ENCODE measurements at places on chromosomes 11 and 22. TPM values are rescaled to one million over a fixed set of nuclear protein-coding genes. Genes with fewer than 3 reads are reported as not detected.

DNA sequence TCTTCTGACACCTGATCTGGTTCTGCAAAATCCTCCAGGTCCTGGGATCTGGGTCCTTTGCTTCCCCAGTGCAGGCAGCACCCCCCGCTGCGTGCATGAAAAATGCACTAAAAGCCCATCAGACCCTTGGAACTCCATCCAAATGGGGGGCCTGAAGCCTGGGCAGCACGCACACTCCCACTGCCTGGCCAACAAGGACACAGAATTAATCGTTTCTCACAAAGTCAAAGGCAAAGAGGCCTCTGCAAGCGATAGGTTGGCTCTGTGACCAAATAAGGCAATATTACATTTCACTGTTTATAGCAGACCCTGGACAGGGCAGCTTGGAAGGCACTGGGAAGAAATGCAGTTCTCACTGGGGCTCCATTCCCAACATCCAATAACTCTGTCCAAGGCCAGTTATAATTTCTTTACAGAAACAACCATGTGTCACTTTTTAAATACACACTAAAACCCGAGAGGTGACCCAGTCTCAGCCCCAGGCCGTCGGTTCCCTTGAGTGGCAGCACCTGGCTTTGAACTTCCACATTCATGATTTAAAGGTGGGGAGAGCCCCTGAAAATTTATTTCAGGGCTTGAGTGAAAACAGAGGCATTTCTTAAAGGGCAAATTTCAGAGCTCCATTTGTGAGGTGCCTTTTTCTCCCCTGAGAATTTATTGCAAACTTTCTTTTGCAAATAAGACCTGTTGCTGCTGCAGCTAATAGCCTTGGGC is 114.4 kb upstream of the ANO1 start:
- no peak for DNase-seq

- DNase-seq, result no peak
Observed at GRCh38 chr11:2432171-2432621, 12.1 kb downstream of the TRPM5 start.

DNA sequence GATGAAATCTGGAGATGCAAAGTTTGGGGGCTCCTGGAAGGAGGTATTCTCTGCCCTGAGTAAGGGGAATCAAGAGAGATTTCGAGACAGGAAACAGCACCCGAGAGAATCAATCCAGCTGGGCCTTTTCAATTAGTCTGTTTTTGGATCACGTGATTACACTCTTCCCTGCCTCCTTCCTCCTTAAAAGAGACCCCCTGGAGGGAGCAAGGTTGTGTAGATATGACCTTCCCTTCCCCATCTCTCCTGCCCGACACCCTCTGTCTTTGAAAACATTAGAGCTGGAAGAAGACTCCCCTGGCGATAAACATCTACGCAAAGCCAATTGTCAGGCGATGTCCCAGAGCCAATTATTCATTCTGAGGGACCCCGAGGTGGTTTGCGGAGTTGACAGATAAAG is 407.9 kb downstream of the MIAT start:
- no peak for DNase-seq

DNA sequence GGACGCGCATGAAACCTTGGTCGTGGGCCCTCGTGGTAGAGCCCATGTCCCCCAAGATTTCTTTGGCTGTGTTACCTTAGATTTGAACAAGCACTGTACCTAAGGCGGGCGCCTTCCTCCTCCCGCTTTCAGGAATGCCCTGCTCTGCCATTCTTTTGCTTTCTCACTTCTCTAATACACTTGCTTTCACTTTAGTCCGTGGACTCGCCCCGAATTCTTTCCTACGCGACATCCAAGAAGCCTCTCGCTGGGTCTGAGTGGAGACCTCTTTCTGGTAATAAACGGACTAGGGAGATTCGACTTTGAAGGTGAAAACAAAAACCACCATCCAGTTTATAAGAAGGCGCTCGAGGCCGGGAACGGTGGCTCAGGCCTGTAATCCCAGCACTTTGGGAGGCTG is 1.2 kb upstream of the NUP50 start:
- DNase-seq, result no peak

The TRPM5 gene
- not detected for total RNA-seq

- peak; percentile 91 for DNase-seq
Observed at GRCh38 chr11:95487391-95487790, 256.4 kb upstream of the SESN3 start.

The B3GAT1 gene
- total RNA-seq, result not detected

The TMEM86A gene
- 2.0 TPM for total RNA-seq

The TECTA gene
- 0.23 TPM for total RNA-seq

DNA sequence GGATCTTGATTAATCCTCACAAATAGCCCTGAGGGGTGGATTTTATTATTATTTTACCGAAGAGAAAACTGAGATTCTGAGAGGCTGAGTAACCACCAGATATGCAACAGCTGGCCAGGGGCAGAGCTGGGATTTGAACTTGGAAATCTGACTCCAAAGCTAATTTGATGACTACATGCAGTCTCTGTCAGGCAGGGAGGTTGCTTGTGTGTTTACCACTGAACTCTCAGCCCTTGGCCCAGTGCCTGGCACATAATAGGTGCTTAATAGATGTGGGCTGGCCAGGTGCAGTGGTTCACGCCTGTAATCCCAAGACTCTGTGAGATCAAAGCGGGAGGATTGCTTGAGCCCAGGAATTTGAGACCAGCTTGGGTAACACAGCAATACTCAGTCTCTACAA is 121.7 kb upstream of the CRYBB3 start:
- no peak for DNase-seq

- no peak for DNase-seq
Observed at GRCh38 chr22:29265929-29266328, 1.9 kb downstream of the RHBDD3 start.

GRCh38 chr11:45470794-45471167 is 184.6 kb upstream of the SYT13 start:
- no peak for DNase-seq

DNA sequence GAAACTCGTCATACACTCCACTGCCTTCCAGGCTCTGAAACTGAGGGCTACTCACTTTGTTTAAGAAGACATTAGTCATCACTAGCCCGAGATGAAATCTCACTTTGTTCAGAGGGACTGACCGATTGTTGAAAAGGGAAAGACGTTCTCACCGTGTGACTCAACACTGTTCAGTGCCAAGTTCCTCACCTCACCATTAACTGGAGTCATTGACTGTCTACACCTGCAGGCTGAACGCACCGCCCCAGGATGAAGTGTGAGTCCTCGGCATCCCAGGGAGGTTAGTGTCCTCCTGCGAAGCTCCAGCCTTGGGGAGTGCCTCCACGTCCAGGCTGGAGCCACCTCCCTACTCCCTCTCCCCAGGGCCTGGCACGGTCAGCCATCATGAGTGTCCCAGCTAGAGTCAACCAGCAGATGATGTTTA is 30.4 kb downstream of the FADD start:
- DNase-seq, result peak; percentile 96

- DNase-seq, result no peak
Observed at GRCh38 chr11:60950933-60951605, 907 bp downstream of the SLC15A3 start.

The PCF11 gene
- total RNA-seq, result 34.2 TPM

DNA sequence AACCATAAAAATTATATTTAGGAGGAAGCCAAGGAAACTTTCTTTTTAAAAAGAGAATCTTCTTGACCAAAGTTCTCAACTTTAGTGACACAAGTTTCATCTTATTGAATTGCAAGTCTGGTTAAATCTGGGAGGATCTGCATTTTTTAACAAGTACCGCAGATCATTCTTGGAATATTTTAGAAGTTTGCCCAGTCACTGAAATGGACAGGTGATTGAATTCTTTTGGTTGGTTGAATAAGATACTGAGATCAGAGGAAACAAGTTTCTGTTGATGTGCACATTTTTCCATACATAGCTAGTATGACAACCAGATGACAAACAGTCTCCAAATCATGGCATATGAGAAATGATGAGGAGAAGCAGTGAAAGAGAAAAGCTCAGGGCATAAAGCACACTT is 50.2 kb downstream of the SLN start:
- no peak for DNase-seq

DNA sequence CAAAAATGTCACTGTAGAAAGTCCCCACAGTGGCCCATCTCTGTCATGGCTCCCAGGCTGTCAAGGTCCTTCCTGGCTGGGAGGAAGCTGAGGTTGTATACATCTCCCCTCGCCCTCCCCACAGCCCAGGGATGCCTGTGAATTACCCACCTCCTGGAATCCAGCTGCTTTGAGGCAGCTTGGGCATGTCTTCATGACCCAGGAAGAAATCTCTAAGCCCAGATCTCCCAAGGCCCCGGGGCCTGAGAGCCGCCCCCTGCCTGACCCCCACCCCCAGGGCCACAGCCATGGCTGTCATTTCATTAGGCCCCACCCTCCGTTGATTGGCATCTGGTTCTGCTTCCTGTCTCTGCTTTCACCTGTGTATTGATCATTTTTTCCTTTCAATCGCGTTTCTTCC is 207.5 kb downstream of the TBC1D22A start:
- no peak for DNase-seq

DNA sequence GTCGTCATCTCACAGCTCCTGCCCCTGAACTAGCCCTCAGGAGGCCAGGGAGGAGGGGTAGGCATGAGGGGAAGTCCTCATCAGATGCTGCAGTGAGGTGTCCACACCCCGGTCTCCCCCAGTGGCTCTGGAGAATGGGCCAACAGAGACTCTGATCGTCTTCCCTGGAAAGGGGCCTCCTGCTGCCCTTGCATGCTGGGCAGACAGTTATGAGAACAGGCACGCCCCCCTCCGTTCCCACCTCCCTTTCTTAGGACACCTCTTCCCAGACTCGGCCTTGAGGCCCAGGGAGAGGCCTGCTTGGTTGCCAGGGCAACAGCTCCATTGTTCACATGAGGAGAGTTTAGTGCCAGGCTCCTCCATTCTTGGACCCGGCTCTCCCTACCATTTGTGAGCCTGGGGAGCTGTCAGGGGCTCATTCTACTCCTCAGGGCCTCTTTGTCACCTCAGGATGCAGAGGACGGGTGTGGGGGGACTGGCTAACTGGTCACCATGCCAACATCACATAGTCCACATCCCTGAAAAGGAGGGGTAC is 157.7 kb downstream of the TTC17 start:
- no peak for DNase-seq

The UPK3A gene
- 2.0 TPM for total RNA-seq

GRCh38 chr11:9250139-9250582 is 15.0 kb downstream of the DENND5A start:
- no peak for DNase-seq

DNA sequence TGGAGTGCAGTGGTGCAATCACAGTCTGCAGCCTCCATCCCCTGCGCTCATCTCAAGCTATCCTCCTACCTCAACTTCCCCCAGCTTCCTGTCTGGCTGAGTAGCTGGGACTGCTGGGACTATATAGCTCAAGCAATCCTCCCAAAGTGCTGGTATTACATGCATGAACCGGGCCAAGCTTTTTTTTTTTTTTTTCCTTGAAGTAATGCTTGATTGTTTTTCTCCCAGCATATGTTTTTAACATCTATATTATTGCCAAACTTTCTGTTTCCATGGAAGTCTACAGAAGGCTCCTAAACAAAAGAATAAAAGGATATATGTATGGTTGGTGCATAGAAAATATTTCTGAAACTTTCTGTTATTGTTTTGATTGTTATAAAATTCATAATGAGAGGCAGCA is 853.6 kb downstream of the KCNA4 start:
- no peak for DNase-seq

The CCDC87 gene
- total RNA-seq, result 0.14 TPM

The MRGPRE gene
- not detected for total RNA-seq

- DNase-seq, result no peak
Observed at GRCh38 chr11:12222055-12222792, 111.8 kb downstream of the MICAL2 start.

- no peak for DNase-seq
Observed at GRCh38 chr11:65439331-65440181, 17.0 kb downstream of the NEAT1 start.

DNA sequence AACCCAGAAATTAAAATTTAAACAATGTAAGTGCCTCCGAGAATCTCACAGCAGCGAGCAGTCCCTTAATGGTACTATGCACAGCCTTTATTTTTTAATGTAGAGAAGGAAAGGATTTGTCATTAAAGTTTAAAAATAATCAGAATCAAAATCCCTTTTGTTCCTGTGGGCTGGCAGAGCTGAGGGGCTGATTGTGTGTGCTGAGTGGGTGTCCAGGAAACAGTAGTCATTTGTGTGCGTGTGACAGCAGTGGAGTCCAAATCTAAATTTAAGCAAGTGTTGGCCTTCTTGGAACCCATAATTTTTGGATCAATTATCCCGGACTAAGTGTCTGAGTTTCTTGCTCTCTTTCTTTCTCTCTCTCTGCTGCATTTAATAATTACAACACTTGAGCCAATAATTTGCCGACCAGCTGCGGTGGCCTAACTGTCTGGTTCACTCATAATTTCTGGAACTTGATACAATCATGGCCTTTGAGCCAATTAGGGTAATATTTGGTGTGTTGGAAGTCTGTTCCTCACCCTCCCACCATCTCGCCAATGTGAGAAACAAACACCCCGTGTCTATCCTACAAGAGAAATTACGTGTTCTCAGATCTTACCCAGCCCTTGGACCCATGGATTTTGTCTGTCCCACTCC is 528.0 kb downstream of the SOX6 start:
- DNase-seq, result no peak

The OR52H1 gene
- total RNA-seq, result not detected

The KLHDC7B gene
- not detected for total RNA-seq

- DNase-seq, result no peak
Observed at GRCh38 chr11:119309953-119310681, 6.8 kb downstream of the MCAM start.

DNA sequence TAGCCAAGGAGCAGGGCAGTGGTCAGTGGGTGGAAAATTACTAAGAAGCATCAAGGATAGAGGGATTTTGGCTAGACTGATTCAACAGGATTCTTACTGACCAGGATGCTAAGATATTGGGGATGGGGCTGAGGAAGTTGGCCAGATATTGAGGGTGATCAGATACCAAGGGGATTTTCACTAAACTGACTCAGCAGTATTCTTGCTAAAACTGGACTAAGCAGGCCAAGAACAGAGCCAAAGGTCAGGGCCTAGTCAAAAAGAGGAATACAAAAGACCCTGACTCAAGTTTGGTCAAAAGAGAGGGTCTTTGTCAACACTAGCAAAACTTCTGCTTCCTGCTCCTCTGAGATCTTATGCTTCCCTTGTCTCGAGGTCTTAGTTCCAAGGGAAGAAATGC is 38.6 kb upstream of the DEUP1 start:
- no peak for DNase-seq

DNA sequence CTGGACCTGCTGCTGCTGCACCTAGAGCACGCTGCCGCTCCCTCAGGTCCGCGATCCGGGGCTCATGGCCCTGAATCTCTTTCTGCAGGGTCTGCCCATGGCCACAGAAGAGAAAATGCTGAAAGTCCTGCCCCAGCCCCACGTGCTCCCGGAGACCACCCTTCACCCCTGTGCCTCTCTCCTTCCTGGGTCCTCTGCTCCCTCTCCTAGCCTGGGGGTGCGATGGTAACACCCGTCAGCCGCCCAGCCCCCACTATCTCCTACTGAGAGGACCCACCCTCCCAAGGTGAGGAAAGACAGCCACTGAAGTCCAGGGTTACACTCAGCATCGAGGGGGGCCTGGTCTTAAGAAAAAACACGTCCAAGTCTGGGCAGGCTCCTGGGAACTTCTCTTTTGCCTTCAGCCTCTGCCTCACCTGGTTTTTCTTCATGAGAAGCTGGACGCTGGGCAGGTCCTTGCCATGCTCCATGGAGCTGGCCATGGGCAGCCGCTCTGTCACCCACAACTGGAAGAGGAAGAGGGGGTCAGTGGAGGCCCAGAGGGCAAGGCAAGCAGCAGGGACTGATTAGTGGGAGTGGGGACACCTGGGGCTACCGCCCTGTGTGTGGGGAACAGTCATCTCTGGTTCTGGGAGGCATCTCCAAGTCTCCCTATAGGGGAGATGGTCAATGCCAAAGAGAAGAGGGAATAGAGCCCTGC is 15.8 kb upstream of the RBM4B start:
- no peak for DNase-seq

Data from epithelial cell of proximal tubule (primary cell).